T-helper 9 cell (primary cell): ENCODE measurements at places on chromosomes 4 and X.

DNA sequence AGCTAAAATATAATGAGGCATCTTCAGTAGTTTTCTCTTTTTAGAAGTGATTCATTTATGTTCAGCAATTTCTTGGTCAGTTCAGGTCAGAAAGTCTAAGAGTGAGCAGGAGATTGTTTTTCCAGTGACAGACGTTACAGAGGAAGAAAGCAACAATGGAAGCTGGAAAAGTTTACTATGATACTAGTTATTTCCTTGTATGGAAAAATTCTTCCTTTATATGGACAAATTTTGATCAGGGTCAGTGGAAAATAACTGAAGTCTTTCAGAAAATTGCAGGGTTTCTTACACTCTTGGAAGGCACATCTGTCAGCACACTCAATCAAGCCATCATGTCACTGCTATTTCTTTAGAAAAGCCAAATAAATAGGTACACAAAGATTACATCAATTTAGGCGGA, 1120.7 kb downstream of the FAT4 start:
- DNase-seq: no peak

GRCh38 chr4:20252656-20253282, 1.1 kb downstream of the SLIT2 start:
- no peak for DNase-seq

GRCh38 chr4:76518241-76518640, 83.2 kb downstream of the SHROOM3 start:
- no peak for DNase-seq

GRCh38 chr4:146585761-146586333, 52.8 kb upstream of the POU4F2 start:
- no peak for DNase-seq

DNA sequence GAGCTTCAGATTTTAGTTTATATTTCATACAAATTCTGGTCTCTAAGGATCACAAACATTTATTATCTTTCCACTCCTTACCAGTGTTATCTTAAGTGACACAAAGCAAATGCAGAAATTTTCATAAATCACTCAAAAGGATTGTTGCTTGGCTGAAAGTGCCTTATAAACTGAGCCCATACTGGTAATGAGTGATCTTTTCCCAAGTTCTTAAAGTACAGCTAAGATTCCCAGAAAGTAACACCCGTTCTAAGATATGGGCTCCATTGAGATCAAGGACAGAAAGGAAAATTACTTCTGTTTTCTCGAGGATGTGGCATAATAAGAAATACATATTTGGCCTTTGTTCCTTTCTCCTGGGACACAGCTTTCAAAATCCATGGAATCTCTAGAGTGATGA, 313.7 kb downstream of the ARHGAP24 start:
- no peak for DNase-seq

DNA sequence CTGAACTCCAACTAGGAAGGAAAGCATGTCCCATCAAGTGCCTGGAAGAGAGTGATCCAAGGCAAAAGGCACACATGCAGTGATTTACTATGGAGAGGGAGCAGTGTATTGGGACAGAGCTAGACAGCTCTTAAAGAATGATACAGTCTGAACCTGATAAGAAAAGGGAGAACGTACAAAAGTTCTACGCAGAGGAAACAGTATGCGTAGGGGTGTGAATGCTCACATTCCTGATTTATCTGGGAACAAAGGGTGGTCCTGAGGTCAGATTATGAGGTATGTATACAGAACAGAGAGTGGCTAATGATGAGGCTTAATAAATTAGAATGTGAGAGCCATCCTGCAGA, 12.0 kb downstream of the HS3ST1 start:
- no peak for DNase-seq

DNA sequence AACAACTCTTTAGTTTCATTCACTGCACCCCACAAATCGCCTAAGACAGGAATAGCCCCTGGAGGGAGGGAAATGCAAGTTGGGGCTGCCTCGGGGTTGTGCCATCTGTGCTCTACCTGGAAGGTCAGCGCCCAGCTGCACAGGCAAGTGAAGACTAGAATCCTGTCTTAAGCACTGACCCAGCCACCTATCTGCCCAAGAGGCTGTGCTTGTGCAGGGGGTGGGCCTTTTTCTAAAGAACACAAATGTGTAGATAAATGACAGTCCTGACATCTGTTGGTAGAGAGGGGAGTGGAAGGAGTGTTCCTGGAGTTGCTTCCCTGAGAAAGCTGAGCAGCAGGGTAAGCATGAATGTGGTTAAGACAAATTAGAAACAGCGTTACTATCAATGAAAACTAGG, 15.7 kb downstream of the ZNF518B start:
- DNase-seq: no peak

GRCh38 chr4:40825014-40825838, 75.5 kb downstream of the NSUN7 start:
- DNase-seq: no peak

- DNase-seq: no peak
Observed at GRCh38 chr4:40058121-40058520, 1.5 kb downstream of the N4BP2 start.

DNA sequence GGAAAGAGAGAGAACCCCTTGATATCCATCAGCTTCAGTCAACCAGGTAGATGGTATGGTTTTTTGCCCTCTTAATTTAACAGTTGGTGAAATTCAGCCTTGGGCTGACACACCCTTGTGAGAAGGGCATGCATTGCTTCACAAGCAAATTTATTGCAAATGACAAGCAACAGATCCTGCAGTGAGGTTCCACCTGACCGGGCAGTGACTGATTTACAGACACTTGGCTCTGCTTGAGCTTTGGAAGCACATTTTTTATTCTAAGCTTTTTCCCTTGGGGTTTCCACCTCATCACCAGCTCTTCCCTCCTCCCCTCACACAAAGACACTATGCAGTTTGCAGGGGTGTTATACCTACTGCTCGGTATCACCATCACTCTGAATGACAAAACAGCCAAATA, 28.3 kb upstream of the SERTM2 start:
- DNase-seq: no peak

DNA sequence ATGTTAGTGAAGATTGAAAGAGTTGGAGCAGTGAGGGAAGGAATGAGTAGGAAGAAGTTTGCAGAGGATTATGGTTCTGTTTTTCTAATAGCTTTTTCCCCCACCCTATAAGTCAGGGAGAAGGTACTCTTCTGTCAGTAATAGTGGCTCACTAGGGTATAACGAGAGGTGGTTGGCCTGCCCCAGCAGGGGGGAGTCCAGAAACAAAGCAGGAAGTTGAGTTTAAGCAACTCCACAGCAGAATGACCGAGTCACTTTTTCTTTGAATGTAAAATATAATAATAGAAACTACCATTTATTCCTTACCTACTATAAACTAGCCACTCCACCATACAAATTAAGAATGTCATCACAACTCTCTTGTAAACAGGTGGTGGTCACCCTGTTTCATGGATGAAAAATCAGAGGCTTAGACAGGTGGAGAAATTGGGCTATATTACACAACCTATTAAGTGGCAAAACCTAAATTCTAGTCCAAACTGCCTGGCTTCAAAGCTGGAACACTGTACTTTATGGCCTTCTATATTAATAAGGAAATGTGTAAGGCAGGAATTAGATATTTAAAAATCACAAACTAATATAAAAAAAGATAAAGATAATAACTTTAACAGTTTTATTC, 21.9 kb downstream of the AP1AR start:
- DNase-seq: no peak

GRCh38 chrX:48694776-48695533, 1.6 kb upstream of the SUV39H1 start:
- no peak for DNase-seq

DNA sequence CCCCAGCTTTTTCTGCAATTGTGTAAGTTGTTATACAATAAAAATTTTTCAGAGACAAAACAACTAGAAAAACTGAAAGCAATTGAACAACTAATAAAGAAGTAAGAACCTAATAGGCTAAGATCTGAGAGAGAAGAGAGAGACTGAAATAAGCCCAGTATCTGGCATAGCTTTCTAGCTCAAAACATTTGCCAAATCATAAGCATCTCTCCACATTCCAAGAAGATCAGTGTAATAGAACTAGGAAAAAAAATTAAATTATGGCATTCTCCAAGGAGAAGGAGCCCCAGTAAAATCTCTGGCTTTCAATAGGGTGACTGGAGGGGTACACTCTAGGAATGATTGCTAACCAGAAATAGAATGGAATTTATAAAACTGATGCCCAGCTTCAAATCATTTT, 19.0 kb upstream of the PPP3CA start:
- no peak for DNase-seq

DNA sequence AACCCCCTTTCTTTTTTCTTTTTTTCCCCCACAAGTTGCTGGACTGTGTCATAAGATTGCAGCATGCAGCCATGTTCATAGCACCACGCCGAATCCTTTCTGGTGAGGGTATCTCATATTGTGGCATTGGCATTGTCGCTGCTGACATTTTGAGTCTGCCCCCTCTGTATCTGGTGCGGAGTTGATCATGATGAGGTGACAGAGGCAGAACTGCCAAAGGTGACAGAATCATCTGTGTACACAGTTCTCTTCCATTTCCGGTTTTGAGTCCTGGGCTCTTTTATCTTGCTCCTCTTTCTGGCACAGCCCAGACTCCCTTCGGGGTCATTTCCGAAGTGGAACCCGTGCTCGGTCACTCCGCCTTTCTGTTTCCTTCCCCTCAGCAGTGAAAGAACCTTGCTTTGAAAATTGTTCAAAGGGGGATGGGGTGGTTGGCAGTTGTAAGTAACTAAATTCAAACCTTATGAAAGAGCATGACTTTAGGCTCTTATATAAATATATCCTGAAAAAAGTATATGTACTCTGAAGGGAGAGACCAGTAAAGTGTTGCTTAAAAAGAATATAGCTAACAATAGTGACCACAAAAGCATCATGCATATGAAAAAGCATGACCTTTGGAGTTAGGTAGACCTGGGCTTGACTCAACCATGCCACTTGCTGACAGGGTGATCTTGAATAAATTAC, 55.0 kb upstream of the BMP2K start:
- no peak for DNase-seq

- no peak for DNase-seq
Observed at GRCh38 chrX:105882581-105883275, 60.4 kb downstream of the NRK start.

DNA sequence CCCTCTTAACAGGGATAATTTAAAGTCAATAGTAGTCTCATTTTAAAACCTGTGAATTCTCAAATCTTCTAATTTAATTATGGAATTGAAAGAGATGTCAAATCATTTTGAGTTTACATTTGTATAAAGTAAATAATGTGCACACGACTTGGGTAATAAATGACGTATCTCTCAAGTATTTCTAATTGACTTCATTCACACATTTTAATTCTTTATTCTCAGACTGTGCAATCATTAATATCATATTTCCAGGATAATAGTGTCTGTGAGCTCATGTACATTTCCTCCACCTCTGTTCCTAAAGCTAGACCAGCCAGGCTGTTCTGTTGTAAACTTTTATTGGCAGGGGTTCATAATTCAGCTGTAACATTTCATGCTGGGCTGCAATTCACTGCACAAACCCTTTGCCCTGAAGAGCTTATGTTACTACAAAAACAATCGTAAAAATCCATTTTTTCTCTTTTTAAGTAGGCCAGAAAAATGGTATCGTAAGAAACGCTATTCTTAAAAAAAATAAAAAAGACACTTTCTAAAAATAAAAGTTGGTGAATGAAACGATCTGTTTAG, 1103.1 kb upstream of the TENM3 start:
- no peak for DNase-seq

DNA sequence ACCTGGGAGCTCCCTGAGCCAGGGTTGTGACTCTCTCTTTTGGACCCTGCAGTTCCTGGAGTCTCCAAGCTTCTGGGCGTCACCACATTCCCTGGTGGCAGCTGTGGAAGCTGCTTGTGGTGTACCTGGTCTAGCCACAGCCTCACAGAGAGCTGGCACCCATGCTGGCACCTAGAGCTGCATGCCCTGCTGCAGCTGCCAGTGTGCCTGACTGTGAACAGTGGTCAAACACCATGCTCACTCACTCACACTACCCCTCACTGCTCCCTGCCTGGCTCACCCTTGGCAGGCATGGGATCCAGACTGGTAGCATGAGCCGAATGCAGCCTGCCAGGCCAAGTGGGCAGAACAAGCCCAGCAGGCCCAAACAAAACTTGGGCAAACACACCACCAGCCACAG, 66.6 kb downstream of the NAA11 start:
- no peak for DNase-seq

DNA sequence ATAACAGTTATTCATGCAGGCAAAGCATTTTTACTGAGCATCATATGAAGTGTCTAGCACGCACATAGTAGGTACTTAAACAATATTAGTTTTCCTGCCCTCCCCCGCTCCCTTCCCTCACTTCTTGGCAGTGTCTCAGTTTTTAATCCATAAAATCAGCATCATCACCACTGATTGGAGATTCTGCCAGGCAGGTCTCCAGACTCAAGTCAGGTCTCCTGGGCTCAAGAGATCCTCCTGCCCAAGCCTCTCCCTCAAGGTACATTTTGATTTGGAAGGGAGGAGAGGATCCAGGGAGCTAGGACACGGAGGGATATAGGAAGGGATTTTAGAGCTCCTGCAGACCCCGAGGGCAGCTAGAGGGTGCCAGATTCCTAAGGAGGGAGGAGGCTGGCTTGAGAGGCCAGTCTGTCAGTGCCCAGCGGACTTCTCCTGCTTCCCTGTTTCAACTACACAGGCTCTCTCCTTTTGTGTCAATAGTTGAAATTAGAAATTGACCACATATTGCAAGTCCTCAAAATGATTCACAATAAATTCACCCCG, 4.4 kb upstream of the FAT1 start:
- DNase-seq: no peak

DNA sequence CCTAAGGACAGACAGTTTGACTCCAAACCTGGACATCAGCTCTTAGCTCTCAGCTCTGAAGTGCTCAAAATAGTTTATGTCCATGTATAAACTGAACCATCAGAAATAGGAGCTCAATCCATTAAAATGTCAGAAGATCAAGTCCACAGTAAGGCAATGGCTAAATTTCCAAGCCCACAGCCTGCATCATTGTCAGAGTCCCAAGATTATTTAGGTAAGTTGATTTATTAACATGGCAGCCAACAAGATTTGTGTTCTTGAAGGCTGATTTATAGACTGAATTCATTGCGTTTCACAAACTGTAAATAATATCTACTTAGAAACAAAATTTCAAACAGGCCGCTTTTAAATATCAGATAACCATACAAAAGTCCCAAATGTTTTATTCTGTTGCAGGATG, 286.5 kb upstream of the ADGRL3 start:
- DNase-seq: no peak

GRCh38 chrX:113297437-113297836, 456.8 kb upstream of the AMOT start:
- DNase-seq: no peak

DNA sequence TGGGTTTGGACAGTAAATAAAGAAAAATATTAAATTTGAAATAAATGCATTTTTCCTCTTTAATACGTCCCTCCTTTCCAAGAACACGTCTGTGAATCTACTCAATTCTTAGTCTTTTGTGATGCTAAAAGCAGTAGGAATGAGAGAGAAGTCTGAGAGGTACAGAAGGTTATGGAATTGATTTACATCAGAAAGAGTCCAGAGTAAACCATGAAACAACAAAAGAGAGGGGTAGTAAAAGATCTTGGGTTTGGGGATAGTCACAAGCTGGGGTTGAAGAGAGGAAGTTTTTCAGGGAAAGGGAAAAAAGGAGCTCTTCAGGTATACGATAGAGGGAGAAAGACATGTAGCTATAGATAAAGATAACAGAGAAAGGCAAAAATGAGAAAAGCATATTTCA, 215.4 kb downstream of the RAB28 start:
- no peak for DNase-seq

GRCh38 chr4:88382621-88383020, 4.0 kb downstream of the HERC6 start:
- DNase-seq: peak; percentile 20

GRCh38 chrX:121008920-121009319, 23.4 kb upstream of the CT47A1 start:
- DNase-seq: no peak

- DNase-seq: peak; percentile 47
Observed at GRCh38 chr4:26028793-26029567, 115.0 kb downstream of the SMIM20 start.
